ENCODE measurements at places on chromosomes 7 and 10.

GRCh38 chr10:124734311-124735166 is 9.6 kb downstream of the FAM53B start:
- no peak for DNase-seq

DNA sequence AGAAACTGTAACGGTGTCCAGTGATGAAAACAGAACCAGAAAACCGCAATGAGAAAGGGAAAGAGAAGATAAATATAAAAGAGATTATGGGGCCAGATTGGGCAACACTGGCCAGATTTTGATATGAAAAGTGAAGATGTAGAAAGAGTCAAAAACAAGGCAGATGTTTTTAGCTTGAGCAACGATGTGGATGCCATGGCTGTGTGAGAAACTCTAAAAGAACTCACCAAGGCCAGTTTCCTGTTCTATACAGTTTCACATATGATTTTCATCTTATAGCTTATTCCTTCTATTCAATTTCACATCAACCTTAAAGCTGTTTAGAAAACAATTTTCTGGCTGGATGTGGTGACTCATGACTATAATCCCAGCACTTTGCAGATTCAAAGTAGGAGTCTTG is 36.3 kb downstream of the CSTF2T start:
- DNase-seq: no peak

DNA sequence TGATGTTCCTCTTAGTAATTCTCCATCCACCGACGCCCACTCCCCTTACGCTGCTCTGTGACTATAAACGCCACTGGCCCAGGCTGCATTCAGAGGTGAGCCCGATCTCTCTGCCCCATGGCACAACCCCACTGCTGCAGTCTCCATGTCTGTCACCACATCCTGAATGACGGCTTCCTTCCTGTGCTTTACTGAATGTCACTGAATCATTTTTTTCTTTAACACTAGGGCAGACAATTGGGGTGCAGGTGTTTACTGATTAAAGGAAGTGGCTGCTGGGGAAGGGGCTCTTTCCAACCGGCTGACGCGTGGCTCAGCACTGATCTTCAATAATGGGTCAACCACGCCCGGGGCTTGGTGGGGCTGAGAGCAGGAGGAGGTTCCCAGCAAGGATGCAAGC is 208.3 kb downstream of the USP6NL start:
- peak; percentile 63 for DNase-seq

DNA sequence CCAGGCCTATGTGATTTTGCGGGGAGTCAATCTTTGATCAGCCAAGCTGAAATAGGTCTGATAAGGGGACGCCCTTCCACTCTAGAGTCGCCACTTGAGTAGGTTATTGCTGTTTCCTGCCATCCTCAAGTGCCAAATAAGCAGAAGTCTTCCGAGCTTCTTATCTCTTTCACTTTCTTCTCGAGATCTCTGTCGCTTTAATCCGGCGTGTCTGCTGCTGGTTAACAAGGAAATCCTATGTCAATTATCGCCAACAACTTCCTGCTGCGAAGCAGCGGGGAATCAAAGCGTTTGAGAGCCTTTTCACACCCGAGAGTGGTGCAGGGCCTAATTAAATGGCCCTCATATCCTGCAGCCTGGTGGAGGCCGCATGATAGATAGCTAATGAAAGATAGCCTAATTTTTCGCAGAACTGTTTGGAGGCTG is 215.9 kb downstream of the RAB11FIP2 start:
- no peak for DNase-seq

DNA sequence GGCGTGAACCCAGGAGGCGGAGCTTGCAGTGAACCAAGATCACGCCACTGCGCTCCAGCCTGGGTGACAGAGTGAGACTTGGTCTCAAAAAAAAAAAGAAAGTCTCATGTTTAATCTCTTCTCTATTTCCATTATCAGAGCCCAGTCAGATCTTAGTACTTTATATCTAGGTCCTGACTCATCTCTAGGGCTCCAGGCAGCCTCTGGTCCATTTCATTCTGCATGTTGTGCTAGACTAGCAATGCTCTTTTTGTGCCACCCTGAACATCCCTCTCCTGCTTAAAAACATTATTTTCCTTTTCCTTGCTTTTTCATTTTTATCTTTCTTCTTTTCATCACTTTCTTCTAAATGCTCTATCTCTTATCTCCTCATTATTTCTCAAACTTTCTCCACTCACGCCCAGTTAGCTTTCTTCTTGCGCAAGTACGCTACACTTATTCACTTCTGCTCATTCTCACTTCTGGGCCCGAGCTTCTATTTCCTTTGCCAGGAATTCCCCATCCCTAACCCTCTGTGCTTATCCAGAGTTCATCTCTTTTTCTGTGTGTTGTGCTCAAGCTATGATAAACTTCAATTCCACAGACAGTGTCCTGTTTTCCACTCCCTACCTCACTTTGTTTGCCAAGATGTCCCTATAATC is 63.9 kb downstream of the BTAF1 start:
- no peak for DNase-seq

GRCh38 chr7:4227105-4228010 is 454.7 kb upstream of the FOXK1 start:
- DNase-seq: no peak

DNA sequence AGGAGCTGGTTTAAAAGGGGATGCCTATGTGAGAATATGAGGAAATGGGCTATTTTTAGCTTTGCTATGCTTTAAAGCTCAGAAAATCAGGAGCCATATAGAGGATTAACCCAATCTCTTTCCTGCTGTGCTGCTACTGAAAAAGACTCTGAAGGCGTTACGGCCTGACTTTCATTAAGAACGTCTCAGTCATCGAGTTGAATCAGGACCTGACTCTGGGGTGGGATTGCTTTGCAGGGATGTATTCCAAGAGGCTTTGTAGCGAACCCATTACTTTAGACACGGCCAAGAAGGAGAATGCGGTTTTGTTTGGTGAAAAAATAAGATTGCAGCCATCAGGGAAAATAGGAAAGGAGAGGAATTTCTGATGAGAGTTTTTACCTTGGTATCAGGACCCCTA is 426.9 kb downstream of the CCSER2 start:
- no peak for DNase-seq

GRCh38 chr10:6755781-6756460 is 175.8 kb upstream of the PRKCQ start:
- DNase-seq: no peak

DNA sequence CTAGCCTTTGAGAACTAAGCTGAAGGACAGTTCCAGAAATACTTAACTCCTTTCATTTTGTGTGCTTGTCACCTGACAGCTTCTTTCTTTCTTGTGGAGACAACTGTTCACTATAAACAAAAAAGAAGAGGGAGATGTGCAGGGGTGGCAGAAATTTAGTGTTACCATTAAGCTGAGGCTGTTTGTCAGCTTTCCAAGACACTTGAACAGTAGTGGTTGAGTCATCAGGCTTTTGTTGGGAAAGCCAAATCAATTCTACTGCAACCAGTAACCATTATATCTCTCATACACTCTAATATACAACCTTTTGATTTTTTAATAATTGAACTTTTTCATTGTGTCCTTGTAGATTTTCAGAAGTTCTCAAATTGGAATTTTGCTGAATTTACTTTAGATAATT is 75.3 kb downstream of the POLL start:
- DNase-seq: no peak

GRCh38 chr7:106592282-106593027 is 68.5 kb downstream of the CCDC71L start:
- no peak for DNase-seq

GRCh38 chr7:125316466-125316865 is 386.8 kb upstream of the POT1 start:
- DNase-seq: no peak

DNA sequence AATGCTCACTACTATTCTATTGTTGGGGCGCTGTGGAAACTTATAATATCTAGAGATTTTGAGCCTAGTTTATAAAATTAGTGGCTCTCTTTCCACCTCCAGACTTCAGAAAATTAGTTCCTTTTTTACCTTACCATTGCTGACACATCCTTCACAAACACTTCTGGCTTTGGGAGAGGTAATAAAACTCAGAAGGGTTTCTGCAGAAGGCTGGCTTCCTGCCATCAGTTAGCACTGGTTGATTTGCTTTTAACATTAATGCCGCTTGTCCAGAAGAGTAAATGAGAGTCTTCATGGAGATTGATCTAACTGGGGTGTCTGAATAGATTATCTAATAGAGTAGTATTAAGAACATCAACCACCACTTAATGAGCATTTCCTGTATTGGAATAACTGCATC is 20.3 kb downstream of the ACSM6 start:
- DNase-seq: no peak

GRCh38 chr10:17805921-17806577 is 3.1 kb upstream of the MRC1 start:
- DNase-seq: no peak

DNA sequence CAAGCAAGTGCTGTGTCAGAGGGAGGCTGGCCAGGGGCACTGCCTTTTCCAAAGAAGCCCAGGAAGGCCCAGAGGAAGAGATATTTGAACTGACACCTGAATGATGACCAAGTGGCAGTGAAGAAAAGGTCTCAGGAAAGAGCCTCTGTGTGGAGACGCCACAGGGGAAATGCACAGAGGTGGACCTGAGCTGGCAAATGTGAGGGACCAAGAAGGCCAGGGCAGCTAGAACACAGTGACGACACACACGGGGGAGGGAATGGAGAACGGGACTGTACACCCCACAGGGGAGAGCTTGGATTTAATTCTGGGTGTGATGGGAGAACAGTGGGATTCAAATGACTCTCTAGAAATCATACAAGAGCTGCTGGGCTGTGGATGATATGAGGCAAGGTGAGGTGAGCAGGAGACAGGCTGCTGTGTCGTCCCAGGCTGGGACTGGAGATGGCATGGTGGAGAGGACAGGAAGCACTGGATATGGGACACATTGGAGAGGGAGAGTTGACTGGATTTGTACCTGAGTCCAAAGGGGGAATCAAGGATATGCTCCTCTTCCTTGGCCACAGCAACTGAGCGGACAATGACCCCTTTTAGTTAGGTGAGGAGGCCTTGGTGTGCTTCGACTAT is 84.2 kb upstream of the DDC start:
- DNase-seq: no peak

GRCh38 chr10:19902456-19902855 is 86.2 kb downstream of the PLXDC2 start:
- DNase-seq: no peak

DNA sequence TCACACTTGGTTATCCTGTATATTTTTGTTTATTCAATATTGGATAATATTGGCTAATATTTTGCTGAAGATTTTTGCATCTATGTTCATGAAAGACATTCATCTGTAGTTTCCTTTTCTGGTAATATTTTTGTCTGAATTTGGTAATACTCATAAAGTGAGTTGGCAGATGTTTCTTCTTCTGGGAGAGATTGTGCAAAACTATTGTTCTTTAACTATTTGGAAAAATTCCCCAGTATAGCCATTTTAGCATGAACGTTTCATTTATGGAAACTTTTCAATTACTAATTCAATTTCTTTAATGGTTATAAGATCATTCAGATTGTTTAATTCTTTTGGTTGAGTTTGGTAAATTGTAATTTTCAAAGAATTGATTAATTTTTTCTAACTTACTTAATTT is 560.8 kb upstream of the FZD8 start:
- no peak for DNase-seq

- no peak for DNase-seq
Measured at GRCh38 chr10:62001898-62002297, 100.4 kb downstream of the ARID5B start.

DNA sequence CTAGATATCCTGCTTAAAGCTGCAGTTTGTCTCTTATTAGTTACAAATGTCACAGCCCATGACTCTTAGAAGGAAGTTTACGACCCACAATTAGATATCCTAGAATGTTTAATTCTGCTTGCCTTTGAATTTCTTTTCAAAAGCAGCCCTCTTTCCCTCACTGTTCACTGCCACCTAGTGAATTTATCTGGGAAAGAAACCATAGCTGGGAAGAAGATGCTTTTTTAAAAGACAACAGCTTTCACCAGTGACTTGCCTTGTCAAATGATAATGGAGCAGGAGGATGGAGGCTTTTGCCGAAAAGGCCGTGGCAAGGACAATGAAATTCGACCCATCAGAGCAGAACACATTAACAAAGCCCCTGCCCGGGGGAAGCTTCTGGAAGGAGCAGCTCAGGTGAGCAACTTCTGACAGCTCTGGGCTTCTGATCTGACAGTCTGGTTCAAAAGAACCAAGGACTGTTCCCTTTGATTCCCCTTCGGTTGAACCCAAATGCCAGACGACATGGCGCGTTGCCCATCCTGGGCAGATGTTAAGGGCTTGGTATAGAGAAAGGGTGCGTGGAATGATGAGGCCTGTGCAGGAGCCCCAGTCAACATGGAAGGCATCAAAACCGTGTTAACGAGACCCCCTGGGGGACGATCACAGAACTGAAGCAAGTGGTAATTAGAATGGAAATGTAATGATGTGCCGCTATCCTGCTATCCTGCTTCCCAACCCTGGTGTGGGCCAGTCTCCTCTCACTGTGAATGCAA is 236.8 kb downstream of the FRMD4A start:
- DNase-seq: no peak

- DNase-seq: no peak
Measured at GRCh38 chr10:88466786-88467185, 116.3 kb downstream of the RNLS start.

GRCh38 chr10:94092848-94093247 is 99.1 kb downstream of the PLCE1 start:
- no peak for DNase-seq

DNA sequence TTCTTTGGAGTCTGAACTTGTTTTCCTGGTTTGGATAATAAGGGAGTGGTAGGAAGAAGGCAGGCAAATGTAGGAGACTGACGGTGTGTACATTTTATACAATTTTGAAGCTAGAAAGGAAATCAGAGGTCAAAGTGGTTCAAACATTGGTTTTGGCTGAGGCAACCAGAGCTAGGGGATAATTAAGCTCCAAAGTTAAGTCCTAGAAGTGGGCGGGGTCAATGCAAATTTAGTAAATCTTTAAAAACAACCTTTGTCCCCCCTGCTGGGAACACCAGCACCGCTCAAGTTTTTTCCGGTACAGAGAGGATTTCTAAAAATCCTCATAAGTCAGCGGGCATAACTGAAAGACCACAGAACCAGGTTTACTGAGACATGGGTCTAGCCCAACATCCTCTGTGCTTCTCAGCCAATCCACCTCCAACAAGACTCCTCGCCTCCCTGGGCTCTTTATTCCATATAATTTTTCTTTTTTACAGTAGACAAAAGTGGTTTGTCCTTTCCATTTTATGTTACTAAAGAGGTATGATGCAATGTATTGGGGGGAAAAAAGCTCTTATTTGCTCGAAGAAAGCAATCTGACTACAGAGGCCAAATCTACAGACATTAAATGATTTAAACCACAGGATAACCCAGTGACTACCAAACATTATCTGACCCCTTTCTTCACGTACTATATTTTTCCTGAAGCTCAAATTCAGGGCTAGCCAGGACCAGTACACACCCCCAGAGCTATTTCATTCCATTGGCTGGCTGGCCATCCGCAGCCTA is 1.6 kb downstream of the GLUD1 start:
- DNase-seq: no peak

- DNase-seq: no peak
Measured at GRCh38 chr7:132881317-132881716, 200.6 kb downstream of the CHCHD3 start.
